Activated T-cell treated with anti-CD3 and anti-CD28 coated beads, Interleukin-2, amount 50 U/mL, for 72 hours (primary cell): ENCODE measurements at places on chromosomes 6 and 20.

- no peak for DNase-seq
Observed at GRCh38 chr6:75280131-75280855, 4.3 kb downstream of the TMEM30A start.

DNA sequence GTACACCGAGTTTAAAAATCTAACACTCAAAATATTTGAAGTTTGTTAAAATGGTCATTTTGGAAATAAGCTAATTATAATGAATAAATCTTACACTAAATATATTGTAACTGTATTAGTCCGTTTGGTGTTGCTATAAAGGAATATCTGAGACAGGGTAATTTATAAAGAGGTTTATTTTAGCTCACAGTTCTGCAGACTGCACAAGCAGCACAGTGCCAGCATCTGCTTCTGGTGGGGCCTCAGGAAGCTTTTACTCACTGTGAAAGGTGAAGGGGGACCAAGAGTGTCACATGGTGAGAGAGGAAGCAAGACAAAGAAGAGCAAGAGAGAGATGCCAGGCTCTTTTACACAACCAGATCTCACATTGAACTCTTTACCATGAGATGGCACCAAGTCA, 17.1 kb downstream of the ELOVL5 start:
- no peak for DNase-seq

DNA sequence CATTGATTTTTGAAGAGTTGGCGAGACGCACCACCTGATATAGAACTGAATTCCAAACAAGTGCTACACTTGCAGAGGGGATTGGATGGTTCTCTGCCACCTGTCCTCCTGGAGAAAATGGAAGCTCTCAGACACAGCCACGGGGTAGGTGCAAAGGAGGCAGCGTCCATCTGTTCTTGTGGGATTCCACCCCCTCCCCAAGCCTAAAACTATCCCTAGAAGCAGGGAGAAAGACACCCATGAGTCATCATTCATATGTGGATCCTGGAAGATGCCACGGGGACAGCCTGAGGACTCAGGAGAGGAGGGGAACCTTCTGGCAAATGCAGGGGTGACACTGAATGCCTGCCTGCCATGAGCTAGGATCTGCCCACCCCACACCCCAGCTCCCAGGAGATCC, 171.3 kb upstream of the CST7 start:
- no peak for DNase-seq

DNA sequence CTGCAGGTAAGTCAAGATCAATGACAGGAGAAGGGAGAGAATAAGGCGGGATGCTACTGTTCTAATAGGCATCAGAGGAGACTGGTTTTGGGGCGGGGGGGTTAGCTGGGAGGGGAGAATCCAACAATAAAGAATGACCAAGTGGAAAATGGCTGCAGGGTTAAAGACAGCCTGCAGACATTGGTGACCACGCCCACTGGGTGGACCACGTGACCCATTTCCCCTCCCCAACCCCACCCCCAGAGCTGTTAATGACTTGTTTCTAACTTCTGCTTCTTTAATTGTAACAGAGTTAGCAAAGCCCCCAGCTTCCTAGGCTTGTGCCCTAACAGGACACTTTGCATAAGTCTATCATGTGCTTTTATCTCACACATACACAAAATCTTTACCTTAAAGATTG, 344.5 kb downstream of the KIF16B start:
- no peak for DNase-seq

DNA sequence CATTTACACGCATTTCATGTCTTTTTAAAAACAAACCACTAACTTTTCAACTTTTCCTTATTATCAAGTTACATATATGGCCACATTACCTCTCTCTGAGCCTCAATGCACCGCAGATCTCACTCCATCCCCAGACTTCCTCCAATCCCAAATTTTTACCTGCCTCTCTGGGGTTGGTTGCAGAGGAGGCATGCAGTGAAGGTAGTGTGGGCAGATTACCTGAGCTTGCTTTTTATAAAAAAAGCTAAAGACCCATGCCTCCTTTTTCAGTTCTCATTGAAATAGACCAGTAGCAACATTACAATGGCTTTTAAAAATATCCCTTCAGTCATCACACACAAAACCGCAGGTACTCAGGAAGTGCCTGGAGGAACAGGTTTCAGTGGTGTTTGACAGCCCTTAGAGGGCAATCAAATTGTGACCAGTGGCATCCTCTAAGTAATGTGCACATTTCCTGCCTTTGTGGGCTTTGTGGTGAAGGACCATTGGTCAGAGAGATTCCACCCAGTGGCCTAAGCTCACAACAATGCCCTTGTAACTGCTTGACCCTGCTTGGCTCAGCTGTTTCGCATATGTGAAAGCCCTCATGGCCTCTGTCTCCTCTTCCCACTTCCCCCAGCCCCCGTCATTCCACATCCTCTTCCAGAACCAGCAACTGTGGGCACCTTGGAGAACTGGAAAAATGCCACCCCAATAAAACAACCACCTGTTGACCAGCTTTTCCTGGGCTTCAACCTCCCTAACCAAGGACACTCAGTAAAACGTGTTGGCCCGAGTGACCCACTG, 30.2 kb upstream of the IL17A start:
- no peak for DNase-seq

DNA sequence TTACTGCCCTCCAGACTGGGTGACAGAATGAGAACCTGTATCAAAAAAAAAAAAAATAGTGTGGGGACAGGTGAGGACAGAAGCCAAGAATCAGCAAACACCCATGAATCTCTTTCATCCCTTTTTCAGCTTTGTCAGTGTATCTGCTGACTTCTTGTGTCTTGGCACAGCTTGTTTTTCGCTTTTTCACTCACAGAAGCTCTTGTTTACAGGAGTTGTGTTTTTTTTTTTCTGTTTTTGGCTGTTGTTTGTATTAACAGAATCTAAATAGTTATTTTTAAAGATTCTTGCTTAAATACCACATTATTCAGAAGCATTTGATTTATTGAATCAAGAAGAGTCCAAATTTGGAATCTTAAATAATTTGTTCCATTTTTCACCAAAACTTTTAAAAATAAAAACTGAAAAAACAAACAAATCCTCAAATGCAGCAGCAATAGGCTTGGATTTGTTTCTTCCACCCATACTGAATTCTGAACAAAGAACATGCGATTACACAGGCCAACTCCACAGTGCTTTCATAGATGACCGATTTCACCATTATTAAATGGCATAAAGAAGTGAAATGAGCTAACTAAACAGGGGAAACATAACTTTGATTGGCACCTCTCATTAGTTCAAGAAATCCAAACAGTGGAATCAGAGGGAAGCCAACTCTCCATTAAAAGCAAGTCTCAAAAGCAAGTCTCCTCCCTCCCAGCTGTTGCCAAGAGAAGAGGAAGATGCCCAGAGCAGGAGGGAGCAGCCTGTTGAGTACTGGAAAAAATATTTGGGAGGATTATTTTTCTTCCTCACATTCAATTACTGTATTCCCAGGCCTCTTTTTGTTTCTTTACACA, 27.2 kb upstream of the GPR63 start:
- DNase-seq: no peak

GRCh38 chr6:18165751-18166150, 10.5 kb downstream of the KDM1B start:
- DNase-seq: no peak

GRCh38 chr6:165744555-165745228, 81.7 kb upstream of the PDE10A start:
- DNase-seq: no peak

DNA sequence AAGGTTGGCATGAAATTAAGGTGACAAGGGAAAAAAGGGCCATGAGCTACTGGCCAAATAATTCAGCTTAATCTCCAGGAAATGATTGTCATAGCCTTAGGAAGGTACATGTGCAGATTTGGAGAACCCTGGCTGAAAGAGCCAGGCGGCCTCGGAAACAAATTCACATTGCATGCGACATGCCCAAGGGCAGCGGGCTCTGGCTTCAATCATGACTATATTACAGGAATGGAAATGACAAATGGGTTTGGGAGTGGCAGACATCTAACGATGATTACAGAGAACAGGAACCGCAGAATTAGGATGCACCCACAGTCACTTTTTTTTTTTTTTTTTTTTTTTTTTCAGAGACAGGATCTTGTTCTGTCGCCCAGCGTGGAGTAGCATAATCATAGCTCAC, 112.4 kb upstream of the SALL4 start:
- no peak for DNase-seq

DNA sequence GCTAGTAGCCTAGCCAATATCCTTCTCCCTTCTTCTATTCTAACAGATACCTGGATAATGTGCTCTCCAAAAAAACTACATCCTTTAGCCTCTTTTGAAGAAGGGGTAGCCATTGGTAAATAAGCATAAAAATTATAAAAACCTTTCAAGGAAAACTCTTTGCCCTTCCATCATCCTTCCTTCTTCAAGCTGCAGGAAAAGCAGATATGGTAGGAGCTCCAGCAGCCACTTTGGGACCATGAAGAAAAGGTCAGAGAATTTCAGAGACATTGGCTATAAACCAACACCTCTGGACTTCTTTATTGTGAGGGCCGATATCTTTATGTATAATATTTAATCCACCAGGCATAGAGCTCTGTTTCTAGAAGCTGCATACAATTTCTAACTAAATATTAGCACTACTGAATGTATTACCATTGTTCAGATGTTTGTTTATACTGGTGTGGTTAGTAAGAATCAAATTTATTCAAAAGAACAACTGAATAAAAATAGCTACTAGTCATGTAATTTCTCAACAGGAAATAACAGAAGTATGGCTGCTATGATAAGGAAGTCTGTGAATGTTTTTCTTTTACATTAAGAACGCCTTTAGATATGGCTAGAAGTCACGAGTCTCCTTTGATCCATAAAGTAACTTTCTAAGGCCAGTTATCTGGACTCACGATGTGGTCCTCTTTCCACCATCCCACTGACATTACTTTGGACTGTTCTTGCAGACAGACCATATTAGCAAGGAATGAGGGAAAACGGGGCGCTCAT, 32.2 kb downstream of the MYLK4 start:
- DNase-seq: no peak

- peak; percentile 91 for DNase-seq
Observed at GRCh38 chr6:27867051-27867944, 44.9 kb downstream of the OR2B2 start.

- no peak for DNase-seq
Observed at GRCh38 chr6:119637768-119638167, 288.2 kb upstream of the MAN1A1 start.

DNA sequence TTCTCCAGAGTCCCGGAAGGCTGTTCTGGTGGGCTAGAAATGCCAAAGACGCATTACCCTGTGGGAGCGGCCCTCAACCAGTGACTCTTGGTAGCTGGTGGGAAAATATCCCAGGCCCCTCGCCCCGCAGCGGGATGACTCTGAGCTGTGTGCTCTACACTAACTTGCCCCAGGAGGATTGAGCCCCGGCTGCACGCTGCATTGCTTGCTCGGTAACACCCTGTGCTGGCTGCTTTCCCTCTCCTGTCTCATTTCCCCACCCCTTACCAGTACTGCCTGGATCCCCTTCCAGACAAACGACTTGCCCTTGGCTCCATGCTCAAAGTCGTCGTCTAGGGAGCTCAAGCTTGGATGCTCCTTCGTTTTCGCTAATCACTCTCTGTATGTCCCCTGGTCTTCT, 411.8 kb upstream of the SULF2 start:
- no peak for DNase-seq

- DNase-seq: no peak
Observed at GRCh38 chr6:25893778-25894177, 19.7 kb upstream of the SLC17A3 start.

DNA sequence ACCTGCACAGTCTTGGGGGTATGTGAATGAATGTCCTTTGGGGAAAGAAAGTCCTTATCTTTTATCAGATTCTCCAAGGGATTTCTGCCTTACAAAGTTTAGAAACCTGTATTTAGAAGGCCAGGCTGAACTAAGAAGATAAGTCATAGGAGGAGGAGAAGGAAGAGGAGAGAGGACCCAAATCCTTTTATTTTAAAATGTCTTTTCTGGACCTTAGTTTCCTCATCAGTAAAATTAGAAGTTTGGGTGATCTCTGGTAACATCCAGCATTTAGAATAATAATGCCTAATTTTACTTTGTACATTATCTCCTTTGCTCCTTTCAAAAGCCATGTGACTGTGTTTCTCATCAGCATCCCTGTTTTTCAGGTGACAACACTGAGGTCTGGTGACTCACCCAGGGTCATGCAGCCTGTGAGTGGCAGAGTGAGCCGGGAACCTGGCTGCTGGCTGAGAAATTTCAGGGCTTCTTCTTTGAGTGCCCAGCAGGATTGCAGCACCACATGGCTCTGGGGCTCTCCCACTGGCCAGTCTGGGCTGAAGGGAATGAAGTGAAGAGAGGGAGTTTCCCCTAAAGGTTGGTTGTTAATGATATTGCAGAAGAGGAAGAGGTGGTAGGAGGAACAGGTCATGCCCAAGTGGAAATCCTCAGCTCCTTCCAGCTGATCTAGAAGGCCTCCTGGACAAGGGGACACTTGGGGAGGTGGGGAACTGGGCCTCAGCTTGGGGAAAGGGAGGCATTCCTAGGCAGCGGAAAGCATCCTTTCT, 34.0 kb downstream of the VEGFA start:
- no peak for DNase-seq

- DNase-seq: no peak
Observed at GRCh38 chr20:22808628-22809027, 224.3 kb upstream of the FOXA2 start.

- no peak for DNase-seq
Observed at GRCh38 chr20:17987988-17988387, 19.2 kb downstream of the MGME1 start.

DNA sequence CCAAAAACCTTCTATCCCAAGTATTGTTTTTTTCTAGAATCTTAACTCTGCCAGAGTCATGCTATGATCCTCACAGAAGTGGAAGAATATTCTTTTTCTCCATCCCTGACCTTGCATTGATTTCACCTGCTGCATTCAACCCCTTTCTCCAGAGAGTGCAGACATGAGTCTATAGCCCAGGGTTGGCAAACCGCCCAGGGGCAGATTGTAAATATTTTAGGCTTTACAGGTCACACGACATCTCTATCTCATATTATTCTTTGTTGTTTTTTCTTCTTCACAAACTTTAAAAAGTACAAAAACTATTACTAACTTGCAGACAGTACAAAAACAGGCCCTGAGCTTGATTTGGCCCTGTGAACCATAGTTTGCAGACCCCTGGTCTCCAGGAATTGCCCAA, 112.1 kb upstream of the ASF1A start:
- DNase-seq: no peak

GRCh38 chr6:38997128-38997761, 51.3 kb upstream of the GLP1R start:
- DNase-seq: peak; percentile 47

GRCh38 chr20:51725584-51726176, 42.5 kb downstream of the ATP9A start:
- no peak for DNase-seq

DNA sequence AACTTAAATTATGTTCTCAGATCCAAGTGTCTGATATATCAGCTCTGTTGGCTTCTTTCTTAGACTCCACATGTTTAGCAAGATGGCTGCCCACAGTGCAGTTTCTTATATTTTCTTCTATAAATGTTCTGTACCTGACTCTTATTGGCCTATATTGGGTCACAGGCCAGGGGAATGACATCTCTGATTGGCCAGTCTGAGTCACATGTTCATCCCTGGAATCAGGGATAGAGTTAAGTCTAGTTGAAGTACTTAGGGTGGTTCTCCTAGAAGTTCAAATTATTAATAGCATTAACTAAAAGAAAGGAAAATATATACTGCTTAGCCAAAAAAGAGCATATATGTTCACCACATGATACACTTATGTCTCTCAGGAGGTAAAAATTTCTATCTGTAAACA, 105.3 kb upstream of the SLC22A16 start:
- no peak for DNase-seq

- no peak for DNase-seq
Observed at GRCh38 chr20:47620808-47621805, 119.4 kb downstream of the NCOA3 start.

GRCh38 chr6:135180542-135181332, at the start of gene MYB:
MYB (plus strand) TSS chr6:135181308; CDS start chr6:135181514, 206 bp downstream.
- DNase-seq: peak; percentile 84

GRCh38 chr6:139944131-139944530, 569.7 kb upstream of the CITED2 start:
- DNase-seq: no peak
